NCI-H510A (cell line): ENCODE measurements at places on chromosomes 12 and 14.
A peak's percentile ranks its signal among the peaks of the same experiment; 100 is the strongest.

DNA sequence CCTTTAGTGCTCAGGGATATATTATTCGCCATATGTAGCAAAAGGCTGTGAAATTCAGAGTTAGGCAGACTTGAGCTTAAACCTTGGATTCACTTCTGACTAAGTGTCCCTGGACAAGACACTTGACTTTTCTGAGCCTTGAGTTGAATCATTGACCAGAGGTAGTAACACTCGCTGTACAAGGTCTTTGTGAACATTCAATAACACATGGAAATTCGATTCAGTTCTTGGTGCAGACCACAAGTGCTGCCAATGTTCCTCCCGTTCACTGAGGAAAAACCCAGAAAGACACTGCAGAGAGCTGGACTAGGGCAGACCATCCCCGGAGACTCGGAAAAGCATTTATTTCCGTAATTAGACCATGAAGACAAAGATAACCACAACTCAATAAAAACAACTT lies 901.4 kb downstream of the AACS start:
- DNase-seq, result no peak

GRCh38 chr14:98871796-98872195 lies 400.2 kb downstream of the BCL11B start:
- DNase-seq, result no peak

- no peak for DNase-seq
Observed at GRCh38 chr12:5171701-5172100, 128.0 kb downstream of the KCNA5 start.

GRCh38 chr14:69493791-69494190 lies 9.3 kb downstream of the PLEKHD1 start:
- no peak for DNase-seq

DNA sequence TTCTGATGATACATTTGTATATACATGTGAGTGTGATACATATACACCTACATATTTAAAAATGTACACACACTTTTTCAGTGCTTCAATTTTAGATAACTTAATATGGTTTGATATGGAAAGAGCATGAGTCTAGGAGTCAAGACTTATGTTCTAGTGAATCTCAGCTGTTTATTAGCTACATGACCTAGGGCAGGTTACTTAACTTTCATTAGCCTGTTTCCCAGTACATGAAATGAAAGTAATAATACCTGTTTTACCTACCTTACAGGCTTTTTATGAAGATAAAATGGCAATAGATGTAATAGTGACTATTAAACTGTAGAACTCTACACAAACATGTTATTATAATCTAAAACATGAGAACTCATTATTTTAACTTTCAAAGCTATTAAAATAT lies 39.5 kb downstream of the KIF21A start:
- no peak for DNase-seq

DNA sequence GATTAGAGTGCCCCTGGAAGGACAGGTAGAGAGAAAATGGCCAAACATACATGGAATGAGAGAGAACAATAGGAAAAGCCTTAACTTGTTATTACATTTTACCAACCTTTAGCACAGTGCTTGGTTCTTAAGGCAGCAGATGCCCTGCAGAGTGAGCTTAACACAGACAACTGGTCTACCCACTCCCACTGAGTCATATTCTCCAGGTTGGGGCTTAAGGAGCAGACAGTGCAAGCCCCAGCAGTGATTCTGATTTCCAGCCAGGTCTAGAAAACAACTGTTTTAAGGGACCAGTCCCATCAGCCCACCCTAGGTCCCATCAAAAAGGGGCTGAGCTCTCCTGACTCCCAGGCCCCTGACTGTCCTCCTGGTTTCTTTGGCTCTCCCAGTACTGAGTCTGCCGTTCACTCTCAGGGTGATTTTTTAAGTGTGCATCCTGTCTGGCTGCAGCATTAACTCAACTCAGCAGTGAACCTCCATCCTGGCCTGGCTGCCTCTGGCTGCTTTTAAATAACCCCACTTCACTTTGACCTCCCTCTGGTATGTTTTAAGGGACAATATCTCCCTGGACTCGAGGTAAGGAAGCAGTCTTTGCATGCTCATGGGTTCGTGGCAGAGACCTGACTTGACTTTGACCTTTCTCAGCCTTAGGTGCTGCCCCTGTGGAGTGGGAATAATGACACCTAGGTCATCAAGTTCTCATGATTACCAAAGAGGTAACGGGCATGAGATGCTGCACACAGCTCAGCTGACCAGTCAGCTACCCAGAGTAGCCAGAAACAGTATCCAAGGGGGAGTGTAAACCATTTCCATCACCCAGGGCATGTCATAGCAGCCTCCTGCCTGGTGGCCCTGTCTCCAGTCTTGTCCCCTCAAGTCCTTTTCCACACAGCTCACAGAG lies 210.7 kb upstream of the PWP1 start:
- DNase-seq, result no peak

DNA sequence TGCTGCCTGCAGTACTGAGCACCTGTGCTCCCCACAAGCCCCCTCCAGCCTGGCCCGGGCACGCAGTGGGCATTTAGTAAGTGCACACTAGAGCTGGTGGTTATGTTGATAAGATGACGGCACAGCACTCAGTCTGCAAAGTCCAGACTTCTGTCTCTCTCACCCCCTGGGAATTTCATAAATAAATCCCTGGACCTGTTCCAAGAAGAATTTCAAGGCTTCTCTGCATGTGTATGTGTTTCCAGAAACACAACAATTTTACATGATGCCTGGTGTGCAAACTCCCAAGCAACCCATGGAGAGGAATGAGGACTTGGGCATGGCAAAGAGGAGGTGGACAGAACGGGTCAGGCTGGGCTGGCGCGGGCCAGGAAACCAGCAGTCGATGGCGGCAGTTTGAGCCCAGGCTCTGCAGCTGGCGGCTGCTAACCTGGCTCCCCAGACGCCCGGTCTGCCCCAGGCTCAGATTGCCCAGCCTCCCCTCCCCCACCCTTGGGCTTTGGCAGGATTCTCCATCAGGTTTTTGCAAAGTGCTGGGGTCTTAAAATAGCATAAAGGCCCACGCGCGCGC lies 10.4 kb upstream of the ACVR1B start:
- peak; percentile 42 for DNase-seq

DNA sequence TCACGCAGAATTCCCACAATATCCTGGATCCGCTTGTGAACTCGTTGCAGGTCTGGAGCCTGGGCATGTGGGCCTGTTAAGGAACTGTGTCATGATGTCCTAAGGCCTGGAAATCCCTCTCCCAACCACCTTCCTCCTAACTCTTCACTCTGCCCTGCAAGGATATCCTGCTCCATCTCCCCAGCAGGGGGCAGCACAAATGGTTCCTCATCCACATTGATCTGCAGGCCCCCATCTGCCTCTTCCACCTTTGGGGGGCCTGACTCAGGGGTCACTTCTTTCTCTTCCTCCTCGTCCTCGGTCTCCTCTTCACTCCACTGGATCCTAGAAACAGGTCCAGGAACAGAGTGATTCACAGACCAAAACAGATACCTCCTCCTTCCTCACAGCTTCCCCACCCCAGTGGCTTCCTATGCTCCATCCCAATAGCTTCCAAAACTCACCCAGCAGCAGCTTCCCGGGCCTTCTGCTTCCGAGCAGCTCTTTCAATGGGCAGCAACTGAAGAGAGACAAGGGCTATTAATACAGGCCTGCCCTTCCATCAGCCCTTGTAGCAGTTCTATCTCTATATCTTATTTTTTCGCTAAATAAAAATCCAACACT lies 4.5 kb downstream of the NOP2 start:
- DNase-seq, result no peak

DNA sequence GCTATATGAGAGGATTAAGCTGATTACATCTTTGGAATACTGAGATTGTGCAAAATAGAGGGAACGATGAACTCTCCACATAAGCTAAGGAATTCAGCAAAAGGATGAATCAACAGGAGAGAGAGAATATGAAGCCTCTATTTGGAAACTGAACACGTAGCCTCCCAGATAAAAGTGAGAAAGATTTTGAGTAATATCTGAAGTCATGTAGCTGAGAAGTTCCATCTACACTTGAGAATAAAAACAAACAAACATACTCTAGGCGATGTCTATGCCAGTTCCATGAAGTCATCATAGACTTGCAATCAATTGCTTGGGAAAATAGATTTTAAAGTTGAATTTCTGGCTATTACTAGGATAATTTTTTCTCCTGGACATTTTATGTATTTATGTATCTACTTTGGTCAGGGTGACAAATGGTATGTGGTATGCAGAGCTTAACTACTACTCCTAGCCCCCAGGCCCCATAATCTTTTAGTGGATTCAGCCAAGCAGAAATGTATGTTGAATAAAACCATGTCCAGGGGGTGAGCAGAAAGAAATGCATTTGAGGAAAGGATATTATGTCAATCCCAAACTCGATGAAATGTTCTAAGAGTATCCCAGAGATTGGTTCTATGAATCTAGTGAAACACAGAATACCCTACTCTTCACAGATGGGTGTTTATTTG lies 627.4 kb downstream of the DIO2 start:
- DNase-seq, result no peak
